ENCODE measurements at places on chromosomes 12 and 14.

DNA sequence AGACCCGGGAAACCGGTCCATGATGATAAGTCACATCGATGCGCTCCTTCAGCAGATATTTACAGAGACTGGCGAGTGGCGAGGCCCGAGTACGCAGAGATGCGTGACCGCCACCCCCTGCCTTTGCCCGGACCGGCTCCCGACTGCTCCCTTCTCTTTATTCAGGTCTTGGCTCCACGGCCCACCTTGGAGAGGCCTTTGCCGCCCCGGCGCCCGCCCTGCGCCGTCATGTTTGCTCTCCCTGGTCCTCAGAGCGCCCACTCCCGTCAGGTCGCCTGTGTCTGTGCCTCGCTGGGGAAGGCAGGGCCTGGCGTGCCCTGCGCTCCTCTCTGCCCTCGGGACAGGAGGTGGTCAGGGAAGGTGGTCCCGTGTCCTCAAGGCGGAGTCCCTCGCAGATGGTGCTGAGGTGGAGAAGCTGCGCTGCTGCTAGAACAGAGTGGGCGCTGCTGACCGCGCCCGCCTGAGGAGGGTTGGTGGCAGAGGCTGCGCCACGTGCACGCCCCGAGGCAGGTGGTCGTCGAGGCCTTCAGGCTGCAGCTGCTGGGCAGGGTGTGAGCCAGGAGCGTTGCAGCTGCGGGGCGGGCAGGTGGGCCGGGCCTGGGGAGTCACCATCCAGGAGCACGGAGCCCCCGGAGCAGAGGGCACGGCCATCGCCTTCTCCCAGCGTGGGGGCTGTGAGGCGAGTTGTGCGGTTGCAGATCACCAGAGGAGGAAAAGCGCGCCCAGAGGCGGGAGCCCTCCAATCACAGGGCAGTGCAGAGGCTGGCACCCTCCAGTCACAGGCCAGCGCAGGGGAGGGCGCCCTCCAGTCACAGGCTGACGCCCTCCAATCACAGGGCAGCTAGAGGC is 27.2 kb downstream of the DDX51 start:
- DNase-seq: no peak

DNA sequence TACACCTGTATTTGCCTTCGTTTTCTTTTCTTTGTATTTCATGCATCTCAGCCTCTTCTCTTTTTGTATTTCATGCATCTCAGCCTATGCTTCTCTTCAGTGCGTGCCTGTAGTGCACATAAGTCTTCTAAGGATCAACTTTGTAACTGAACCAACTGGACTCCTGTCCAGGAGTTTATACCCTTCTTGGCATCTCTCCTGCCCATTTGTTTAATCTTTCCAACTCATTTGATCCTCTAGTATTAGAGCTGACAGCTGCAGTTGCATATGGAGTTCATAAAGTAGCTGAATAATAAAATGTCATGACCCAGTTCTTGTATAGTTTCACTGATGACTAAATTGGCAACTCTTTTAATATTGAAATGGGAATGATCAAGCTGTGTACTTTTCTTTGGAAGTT is 89.7 kb downstream of the FGD4 start:
- no peak for DNase-seq

DNA sequence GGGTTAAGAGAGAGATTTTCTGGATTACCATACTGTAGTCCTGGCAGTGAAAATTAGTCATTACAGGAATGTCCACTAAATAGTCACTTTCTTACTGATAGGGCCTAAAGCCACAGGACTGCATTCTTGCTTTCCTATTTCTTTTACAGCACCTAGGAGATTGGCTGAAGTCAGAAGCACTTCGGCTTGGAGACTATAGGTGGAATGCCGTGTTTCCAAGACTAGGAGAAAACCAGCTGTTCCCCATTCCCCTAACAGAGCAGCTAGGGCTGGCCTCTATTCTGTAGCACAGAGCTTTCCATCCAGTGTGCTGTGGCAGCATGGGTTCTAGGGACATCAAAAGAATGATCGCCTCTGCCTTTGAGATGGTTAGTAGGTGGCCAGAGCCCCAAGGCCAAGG is 15.1 kb downstream of the PIGH start:
- DNase-seq: no peak

- DNase-seq: no peak
Measured at GRCh38 chr12:66197495-66197921, 8.5 kb downstream of the IRAK3 start.

GRCh38 chr12:25186788-25187402 is 8.1 kb downstream of the DNAI7 start:
- no peak for DNase-seq

GRCh38 chr12:25787701-25788100 is 170.8 kb upstream of the RASSF8 start:
- DNase-seq: no peak

- no peak for DNase-seq
Measured at GRCh38 chr14:74988131-74988530, 14.6 kb upstream of the EIF2B2 start.

- no peak for DNase-seq
Measured at GRCh38 chr12:124082687-124083086, 109.7 kb downstream of the ZNF664 start.

DNA sequence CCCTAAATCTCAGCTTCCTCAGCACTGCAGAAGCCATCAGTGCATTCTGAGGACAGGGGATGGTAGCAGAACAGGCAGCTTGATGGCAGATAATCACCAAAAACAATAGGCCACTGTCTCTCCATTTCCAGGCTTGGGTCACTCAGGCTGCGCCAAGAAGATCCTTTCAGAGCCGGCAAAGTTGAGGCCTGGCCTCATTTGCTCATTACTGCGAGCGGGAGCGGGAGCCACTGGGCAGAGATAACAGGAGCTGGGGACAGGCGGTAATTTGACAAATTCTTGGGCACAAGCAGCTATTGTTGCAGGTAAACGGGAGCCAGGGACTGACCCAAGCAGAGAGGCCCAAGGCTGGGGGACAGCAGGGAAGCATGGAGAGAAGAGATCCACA is 2.1 kb downstream of the MSI1 start:
- DNase-seq: no peak

DNA sequence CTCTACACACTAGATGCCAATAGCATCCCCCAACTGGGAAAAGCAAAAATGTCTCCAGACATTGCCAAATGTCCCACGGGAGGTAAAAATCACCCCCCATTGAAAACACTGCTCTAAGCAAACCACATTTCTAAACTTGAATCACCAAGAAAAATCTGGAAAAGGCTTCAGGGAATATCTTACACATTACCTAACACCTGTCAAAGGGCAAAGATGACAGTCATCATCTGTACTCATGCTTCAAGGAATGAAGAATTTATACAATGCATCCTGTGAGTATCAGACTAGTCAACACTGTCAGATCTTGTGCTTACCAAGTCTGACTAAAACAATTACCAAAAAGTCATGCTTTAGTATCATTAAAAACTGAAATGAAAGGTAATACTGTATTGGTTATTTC is 161.6 kb upstream of the SOX5 start:
- no peak for DNase-seq

DNA sequence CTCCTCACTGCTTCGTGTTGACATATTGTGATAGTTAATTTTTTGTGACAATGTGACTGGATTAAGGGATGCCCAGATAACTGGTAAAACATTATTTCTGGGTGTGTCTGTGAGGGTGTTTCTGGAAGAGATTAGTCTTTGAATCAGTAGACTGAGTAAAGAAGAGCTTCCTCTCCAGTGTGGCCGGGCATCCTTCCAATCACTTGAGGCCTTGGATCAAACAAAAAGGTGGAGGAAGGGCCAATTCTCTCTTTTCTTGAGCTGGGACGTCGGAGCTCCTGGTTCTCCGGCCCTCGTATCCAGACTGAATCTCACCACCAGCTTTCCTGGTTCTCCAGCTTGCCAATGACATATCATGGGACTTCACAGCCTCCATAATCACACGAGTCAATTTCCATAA is 240.4 kb downstream of the CHST11 start:
- DNase-seq: no peak

GRCh38 chr12:89494411-89495231 is 30.0 kb downstream of the GALNT4 start:
- peak; percentile 9 for DNase-seq

GRCh38 chr12:7319930-7320329 is 16.1 kb downstream of the ACSM4 start:
- no peak for DNase-seq

- no peak for DNase-seq
Measured at GRCh38 chr12:129779033-129779432, 124.8 kb downstream of the TMEM132D start.

DNA sequence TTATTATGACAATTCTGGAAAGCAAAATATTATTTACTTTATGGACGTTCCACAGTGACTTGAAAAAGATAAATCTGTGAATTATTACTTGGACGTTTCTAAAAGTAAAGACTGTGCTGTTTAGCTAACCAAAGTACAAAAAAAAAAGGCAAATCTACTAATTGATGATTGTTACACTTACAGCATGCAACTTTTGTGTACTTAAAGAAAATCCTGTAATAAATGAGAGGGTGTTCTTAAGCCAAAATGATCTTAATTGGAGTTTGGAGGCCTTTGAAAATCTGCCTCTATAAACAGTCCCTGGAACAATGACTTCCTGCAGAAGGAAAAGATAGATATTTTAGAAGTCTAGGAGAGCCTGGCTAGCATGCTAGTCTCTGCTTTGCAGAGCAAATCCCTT is 434.0 kb upstream of the SYT1 start:
- no peak for DNase-seq

DNA sequence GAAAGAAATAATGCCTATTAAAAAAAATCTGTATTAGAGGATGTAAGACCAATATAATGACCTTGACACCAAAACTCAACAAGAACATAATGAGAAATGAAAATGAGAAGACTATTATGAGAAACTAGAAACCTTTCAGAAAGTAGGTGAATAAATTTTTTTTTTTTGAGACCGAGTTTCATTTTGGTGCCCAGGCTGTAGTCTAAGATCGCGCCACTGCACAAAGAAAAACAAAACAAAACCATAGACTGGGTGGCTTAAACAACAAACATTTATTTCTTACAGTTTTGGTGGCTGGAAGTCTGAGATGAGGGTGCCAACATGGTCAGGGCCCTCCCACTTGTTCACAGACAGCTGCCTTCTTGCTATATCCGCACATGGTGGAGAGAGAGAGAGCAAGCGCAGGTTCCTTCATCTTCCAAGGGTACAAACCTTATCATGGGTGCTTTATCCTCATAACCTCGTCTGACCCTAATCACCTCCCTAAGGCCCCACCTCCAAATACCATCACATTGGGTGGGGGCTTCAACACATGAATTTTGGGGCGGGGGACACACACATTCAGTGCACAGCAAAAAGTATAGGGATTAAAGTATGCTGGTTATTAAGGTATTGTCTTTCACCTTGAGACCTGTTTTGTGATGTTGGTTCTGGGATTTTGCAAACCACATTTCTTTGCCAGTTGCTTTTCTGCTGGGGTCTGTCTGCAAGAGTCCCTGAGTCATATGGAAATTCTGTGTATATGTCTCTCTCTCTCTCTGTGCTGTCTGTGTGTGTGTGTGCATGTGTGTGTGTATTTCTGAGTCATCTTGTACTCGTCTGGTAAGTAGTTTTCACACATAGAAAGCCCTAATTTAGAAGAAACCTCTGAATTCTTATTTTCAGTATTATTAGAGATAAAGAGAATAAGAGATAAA is 26.2 kb downstream of the ZCRB1 start:
- peak; percentile 3 for DNase-seq

DNA sequence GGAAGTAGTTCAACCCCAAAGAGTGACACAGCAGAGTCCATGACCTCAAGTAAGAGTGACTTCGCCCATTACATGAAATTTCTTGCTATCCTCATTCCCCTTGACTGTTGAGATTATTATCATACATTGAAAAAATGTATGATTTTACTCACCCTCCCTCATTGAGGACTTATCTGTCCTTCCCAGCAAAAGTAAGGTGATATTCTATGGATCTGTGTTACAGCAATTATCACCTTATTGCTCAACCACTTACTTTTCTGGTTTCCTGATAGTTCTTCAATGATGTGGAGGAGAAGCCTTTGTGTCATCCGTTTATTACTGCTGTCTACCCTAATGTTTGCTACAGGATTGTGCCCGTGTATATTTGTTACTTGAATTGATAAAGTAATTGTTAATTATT is 306.2 kb downstream of the TRHDE start:
- no peak for DNase-seq

GRCh38 chr12:108112832-108113556 is 16.1 kb upstream of the WSCD2 start:
- DNase-seq: no peak

- no peak for DNase-seq
Measured at GRCh38 chr12:98403936-98404335, 111.5 kb upstream of the TMPO start.

- DNase-seq: peak; percentile 95
Measured at GRCh38 chr12:47820631-47821345, 1.1 kb upstream of the HDAC7 start.

- DNase-seq: no peak
Measured at GRCh38 chr12:18825138-18825537, 87.2 kb downstream of the CAPZA3 start.

DNA sequence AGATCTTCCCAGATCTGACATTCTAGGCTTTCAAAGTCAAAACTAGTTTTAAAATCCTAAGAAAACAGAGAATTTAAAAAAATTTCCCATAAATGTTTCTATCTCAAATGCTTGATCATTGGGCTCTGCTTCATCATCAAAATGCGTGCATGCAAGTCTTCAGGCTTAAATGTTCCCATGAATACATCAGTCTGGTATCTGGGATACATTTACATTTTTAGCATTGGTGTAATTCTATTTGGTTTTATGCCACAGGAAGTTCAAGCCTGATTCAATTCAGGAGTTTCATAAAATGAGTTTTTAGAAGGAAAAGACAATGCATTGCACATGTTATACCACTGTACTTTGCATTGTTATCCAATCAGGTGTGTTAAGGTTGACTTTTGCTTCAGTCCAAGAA is 336.4 kb downstream of the PCNX1 start:
- DNase-seq: peak; percentile 69

DNA sequence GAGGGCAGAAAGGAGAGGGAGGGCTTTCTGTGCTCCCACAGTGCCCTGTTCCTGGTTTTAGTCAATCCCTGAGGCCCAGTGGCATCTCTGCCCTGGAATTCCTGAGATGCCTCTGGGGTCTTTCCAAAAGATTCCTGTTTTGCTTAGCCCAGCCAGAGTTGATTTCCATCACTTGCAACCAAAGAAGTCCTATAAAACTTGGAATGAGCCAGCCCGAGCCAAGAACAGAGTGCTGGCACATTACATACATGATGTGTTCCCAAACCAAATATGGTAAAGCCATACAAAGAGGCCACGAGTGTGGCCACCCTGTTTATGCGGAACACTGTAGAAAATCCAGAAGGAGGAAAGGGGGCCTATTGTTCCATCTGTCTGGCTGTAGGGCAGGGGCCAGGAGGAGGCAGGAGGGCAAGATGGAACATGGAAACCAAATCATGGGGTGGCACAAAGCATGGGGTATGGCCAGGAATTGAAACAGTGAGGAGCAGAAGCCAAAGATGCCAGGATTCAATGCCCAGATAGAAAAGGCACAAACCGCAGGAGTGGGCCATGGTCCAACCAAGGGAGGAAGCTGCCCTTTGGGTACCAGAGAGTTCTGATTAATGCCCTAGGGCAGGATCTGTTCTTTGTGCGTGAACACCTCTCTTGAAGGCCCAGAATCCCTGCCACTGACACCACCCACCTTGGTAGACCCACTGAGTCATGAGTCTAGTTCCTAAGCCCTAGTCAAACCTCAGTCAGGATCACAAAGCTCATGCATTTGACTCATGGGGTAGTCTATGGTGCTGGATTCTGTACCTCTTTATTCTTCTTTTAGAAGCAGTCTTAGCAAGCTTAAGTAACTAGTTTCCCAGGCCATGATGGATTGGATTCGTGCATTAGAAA is 75.2 kb downstream of the LRRC74A start:
- no peak for DNase-seq
